Fibroblast of skin of scalp (primary cell): ENCODE measurements at places on chromosomes 6 and 20.
A peak's percentile ranks its signal among the peaks of the same experiment; 100 is the strongest.

DNA sequence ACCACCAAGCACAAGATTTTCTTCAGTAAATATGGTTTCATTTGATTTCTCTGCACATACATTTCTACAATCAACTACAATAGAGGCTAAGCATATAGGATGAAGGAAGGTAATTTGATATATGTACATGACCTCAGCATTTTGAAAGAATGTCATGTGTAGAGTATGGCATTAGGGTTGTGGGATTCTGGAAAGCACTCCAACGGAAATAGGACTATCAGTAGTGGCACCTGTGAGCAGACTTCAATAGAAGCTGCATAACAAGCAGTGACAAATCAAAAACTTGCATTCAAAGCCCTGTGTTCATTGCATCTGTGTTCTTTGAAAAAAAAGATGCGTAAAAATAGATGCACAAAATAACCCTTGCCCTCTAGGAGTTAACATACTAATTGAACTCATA is 57.5 kb upstream of the EYA4 start:
- no peak for DNase-seq

DNA sequence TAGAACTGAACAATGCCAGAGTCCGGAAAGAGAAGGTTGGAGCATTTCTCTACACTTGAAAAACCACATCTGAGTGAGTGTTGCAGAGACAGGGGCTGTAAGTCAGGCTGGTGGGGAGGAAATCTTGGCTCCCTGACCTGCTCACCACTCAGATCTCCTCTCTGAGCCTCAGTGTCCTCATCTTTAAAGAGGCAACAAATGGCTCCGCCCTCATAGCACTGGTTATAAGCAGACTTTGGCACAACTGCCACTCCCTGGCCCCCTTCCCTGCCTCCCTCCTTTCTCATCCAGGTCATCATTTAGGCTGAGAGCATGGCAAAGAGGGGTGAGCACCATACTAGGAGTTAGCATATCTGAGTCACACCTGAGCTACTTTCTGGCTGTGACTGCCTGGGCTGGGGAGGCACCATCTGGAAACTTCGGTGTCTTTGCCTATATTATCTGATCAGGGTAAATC is 10.6 kb downstream of the SIRPG start:
- no peak for DNase-seq

- DNase-seq: peak; percentile 42
These were observed 42.2 kb upstream of the IFNGR1 start for GRCh38 chr6:137261361-137261760.

GRCh38 chr20:17610566-17611289 is 40.9 kb downstream of the DSTN start:
- DNase-seq: no peak

DNA sequence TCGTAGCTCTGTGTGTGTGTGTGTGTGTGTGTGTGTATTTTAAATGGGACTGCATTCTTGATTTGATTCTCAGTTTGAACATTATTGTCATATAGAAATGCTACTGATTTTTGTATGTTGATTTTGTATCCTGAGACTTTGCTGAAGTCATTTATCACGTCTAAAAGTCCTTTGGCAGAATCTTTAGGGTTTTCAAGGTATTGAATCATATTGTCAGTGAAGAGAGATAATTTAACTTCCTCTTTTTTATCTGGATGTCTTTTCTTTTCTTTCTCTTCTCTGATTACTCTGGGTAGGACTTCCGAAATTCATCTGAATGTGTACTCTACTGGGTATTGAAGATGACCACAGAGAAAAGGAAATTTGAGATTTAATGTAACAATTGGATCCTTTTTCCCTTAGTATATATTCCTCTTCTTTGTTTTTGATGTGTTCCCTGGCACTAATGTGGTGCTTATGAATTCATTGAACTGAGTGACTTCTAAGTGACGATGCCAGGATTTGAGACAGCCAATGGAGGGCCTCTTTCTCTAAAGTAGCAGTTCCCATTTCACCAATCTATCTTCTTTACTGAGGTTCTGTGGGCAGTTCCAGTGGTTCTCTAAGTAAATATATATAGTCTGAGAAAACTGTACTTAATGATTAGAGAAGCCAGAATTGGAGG is 47.6 kb downstream of the TNFAIP3 start:
- no peak for DNase-seq

GRCh38 chr6:37967651-37968050 is 148.1 kb downstream of the ZFAND3 start:
- no peak for DNase-seq

DNA sequence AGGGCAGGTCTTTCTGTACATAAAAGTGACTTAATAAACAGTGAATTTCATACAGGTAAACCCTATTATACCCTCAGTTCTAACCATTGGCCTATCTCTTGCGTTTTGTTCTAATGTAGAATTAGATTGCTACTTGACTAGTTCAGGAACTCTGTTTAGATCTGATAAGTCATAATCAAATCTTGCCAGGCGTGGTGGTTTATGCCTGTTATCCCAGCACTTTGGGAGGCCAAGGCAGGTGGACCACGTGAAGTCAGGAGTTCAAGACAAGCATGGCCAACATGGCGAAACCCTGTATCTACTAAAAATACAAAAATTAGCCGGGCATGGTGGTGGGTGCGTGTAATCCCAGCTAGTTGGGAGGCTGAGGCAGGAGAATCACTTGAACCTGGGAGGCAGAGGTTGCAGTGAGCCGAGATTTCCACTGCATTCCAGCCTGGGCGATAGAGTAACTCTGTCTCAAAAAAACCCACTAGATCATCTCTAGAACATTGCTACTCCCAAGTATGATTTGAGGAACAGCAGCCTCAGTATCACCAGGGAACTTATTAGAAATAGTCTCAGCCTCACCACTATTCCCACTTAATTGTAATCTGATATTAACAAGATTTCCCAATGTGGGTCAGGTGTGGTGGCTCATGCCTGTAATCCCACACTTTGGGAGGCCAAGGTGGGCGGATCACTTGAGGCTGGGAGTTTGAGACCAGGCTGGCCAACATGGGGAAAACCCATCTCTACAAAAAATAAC is 12.2 kb downstream of the GTPBP2 start:
- DNase-seq: no peak

DNA sequence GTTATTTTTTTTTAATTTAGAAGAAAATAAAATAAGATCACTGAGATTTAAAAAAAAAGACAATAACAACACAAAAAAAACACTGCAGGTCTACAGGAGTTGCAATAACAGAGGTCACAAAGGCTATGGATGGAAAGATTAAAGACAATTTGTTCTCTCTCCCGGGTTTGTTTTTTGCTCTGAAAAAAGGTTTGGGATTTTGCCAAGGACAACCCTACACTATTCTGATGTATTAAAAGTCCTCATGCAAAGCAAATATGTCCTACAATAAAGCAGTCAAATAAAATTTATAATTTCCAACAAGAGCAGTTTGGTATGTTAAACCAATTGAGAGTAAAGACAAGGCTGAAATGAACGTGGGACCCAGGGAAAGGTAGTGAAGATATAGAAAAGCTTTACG is 55.6 kb downstream of the PTPRK start:
- DNase-seq: peak; percentile 8

DNA sequence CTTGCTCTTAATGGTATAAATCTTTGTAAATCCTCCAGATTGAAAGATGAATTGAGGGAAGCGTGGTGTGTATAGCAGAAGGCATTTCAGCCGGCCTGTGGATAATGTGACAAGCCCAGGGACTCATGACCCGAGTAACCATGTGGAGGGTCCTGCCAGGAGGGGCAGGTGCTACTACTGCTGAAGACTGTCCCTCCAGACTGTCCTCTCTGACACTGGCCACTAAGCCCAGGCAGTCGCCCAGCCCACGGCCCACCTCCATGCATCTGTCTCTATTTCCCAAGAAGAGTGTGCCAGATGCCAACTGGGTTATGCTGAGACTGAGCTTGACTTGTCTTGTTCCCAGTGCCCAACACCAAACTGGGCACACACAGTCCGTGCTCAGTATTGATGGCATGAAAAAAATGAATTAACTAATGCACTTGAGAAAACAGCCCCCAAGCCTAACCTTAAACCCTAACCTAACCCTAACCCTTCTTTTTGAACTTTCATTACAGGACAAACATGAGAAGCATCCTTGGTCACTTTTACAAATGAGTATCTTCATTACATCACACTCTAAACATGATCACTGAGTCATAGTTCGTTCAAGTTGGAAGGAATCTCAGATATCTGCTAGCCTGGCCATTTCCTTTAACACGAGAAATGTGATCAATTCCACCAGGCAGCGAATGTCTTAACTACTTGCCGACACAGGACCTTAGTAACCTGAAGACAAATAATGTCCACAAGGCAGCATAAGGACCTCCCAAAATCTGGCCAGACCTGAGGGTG is 182.2 kb upstream of the RREB1 start:
- peak; percentile 11 for DNase-seq

DNA sequence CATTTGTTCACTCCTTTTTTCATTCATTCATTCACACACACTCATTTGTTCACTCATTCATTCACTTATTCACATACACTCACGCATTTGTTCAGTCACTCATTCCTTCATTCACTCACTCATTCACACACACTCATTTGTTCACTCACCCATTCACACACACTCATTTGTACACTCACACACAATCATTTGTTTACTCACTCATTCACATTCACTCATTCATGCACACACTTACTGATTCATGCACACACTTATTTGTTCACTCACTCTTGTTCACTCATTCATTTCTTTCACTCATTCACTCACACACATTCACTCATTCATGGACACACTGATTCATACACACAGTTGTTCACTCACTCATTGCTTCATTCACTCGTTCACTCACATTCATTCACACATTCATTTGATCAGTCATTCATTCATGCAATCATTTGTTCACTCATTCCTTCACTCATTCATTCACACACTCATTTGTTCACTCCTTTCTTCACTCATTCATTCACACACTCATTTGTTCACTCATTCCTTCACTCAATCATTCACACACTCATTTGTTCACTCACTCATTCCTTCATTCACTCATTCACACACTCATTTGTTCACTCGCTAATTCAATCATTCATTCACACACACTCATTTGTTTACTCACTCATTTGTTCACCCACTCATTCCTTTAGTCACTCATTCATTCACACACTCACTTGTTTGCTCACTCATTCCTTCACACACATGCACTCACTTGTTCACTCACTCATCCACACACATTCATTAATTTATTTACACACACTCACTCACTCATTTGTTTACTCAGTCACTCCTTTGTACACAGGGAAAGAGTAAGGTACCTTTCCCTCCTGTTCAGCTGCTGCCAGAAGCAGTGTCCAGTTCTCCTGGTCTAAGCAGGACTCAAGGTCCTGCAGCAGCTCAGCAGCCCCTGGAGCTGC is 50.7 kb upstream of the BHLHE23 start:
- DNase-seq: no peak

DNA sequence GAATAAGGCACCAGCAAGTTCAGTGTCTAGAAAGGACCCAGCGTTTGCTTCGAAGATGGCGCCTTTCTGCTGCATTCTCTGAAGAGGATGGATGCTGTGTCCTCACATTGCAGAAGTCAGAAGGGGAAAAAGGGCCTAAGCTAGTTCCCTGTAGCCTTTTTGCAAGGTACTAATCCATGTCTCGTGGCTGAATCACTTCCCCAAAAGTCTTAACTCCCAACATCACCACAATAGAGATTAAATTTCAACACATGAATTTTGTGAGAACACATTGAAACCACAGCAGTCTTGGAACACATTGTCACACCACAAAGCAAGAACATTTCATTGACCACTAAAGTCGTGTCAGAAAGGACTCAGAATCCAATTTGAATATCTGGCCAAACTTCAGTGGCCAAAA is 42.1 kb downstream of the KLHL31 start:
- DNase-seq: peak; percentile 34

GRCh38 chr6:98041921-98042320 is 758.9 kb upstream of the MMS22L start:
- DNase-seq: no peak

- DNase-seq: no peak
These were observed 683.4 kb downstream of the RNF144B start for GRCh38 chr6:19070520-19070919.

DNA sequence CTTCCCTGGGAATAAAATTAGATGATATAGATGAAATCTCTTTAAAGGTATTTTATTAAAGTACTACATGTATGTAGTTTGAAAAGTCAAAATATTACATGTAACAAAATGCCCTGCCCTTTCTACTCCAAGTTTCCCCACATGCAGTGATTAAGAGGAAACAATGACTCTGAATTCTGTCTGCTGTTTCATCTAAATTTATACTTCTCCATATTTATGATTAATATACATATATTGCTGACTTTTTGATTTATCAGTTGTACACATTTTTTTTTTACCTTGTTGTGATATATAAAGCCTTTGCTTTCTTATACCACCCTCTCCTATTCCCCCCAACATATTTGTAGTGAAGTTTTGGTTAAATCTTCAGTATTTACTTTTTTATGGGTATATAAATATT is 127.9 kb downstream of the ZFAND3 start:
- no peak for DNase-seq

DNA sequence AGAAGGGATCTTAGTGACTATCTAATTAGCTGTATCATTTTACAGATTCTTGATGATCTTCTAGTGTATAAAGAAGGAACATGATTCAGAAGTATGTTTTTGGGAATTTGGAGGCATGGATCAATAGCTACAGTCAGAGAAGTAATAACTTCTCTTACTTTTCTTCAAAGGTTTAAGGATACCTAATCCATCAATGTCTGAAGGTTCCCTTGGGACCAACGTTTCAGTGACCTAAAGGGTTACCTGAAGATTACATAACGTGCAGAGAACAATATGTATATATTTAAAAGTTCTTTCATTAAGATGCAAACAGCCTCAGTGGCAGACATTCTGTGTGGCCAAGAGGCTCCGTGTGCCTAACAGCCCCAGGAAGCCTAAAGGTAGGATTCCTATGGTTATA is 3.2 kb downstream of the HDAC2 start:
- no peak for DNase-seq

- no peak for DNase-seq
These were observed 40.2 kb downstream of the CENPW start for GRCh38 chr6:126380072-126380583.

- DNase-seq: peak; percentile 61
These were observed 40.9 kb upstream of the GCM1 start for GRCh38 chr6:53189554-53189953.

DNA sequence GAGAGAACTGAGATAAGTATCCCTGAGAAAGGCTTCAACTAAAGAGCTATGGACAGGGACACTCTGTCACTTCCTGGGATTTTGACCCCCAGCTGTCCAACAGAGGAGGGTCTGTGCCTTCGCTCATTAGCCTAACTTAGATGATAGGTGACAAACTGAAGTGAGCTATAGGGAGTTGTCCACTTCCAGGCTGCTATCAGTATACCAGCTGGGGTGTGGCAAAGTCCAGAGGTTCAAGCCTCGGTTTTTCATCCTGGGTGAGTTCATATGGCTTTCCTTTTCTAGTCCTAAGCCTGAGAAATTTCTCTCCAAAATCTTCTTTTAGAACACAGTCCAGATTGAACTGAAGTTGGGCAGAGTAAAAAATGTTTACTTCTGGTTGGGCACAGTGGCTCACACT is 5.9 kb upstream of the PAQR8 start:
- DNase-seq: no peak

DNA sequence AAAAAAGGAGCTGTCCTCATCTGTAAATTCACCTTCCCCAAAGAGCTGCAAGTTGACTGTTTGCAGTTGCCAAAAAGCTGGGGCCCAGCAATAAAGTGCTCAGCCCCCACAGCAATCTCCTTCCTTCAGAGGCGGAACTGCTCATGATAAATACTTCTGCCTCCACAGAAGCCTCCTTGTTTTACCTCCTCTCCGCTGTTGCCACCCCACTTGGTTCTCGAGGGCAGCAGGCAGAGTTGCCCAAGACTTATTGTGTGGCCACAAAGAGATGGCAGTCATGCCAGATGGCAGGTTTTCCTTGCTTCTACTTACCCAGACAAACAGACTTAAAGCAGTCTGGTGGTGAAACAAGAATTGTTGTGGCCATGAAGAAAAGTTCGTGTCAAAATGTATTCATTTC is 66.3 kb downstream of the SLX4IP start:
- DNase-seq: no peak

- DNase-seq: peak; percentile 62
These were observed 18.7 kb downstream of the BTN3A1 start for GRCh38 chr6:26420688-26421171.
